ENCODE measurements at places on chromosomes 6 and 20.
A peak's percentile ranks its signal among the peaks of the same experiment; 100 is the strongest.

DNA sequence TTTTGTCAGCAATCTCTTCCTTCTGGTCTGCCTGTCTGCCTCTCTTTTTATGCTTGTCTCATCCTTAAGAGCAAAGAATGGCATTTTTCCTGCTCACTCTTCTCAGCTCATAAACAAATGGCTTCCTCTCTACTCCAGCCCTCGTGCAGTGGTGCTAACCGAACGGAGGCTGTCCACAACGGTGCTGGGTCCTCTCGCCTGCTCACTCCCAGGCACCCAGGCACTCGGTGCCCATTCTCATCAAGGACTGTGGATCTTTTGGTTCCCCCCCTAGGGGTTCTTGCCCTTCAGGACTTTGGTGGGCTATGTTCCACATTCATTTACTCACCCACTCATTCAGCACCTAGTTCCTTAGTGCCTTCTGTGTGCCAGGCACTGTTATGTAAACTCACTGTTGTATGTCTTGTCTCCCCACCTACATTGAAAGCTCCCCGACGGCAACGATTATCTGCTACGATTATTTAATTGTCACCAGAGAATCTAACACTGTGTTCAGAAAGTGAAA is 113.9 kb downstream of the FYN start:
- no peak for DNase-seq

GRCh38 chr6:111642463-111643158 is 36.9 kb upstream of the TRAF3IP2 start:
- no peak for DNase-seq

GRCh38 chr6:90186637-90187371 is 109.8 kb downstream of the BACH2 start:
- DNase-seq: peak; percentile 67

- DNase-seq: no peak
Observed at GRCh38 chr20:16476032-16476431, 97.2 kb downstream of the KIF16B start.

GRCh38 chr20:50855498-50856474 is 60.9 kb downstream of the BCAS4 start:
- no peak for DNase-seq

DNA sequence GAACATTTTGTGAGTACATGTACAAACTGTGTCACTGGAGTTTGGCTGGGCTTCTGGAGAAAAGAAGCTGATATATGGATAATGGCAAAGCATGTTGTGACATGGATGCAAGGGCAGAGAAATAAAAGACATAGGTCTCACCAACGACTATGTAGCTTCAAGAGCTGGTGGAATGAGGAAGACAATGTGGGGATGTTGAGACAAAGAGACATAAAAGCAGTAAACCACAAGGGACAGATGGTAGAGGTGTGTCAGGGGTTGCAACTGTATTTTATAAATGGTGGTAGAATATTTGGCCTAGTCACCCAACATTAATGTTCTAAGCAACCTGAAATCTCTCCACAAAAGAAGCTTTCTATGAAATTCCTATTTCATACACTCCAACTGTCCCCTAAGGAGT is 199.0 kb downstream of the KCNQ5 start:
- DNase-seq: no peak

GRCh38 chr6:151292974-151293687 is 53.4 kb downstream of the AKAP12 start:
- no peak for DNase-seq

GRCh38 chr6:165135889-165136288 is 173.5 kb downstream of the C6orf118 start:
- no peak for DNase-seq

DNA sequence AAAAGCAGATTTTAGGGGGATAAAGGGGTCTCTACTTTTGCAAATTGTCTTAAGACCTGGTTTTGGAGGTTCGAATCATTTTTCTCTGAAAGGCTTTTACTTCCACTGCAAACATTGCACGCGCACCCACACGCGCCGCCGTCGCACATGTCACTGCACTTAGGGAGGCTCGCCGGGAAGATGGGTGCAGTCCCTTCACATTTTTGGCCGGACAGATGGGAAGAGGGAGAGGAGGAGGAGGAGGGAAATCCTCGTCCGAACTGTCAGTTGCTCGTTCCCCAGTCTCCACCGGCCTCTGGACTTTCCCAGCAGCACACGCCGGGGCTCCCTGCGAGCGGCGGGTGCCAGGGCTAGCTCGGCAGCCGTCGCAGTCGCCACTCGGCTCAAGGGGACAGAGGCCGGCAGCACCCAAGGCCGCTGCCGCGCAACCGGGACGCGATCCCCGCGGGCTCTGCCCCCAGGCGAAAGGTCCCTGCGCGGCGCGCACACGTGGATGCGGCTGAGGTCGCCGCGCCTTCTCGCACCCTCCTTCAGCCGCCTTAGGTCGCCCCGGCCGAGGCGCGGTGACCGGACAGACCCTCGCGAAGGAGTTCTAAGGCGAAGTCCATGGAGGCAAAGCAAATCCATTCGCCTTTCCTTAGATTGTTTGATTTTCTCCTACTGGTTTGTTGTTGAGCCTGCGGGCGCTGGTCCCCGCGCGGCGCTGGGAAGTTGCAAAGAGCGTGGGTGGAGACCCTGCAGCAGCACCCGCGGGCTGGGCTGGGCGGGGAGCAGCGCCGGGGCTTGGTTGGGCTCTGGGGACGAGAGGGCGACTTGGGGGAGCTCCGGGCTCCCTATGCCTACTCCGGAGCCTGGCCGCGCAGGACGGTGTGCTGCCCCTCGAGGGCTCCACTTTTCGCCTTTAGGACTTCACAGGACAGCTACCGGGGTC is 1.2 kb downstream of the MYB start:
- peak; percentile 64 for DNase-seq

DNA sequence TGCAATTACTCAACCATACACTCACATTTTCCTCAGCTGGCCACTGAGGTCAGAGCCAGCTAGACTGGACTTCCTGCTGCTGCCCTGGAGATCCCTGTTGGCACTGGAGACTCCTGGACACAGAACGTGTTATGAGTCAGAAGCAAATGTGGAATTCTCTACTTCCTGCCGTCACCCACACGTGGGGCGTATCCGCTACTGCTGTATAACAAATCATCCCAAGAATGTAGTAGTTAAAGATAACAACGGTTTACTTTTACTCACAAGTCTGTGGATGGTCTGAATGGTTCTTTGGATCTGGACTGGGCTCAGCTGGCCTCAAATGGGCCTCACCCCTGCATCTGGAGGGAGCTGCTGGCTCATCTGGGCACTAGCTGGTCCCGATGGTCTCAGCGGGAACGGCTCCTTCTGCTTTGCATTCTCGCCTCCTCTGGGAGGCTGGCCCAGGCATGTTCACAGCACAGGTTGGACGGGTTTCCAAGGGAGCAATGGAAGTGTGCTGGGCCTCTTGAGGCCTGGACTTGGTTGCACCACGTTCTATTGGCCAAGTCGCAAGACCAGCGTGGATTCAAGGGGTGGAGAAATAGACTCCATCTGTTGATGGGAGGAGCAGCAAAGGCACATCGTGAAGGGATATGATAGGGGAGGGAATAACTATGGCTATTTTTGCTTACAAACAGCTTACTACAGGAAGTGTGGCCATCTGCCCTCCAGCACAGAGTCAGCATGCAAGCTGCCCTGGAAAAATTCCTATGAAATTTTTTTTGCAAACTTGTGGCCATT is 118.5 kb downstream of the SNX5 start:
- DNase-seq: no peak

- DNase-seq: no peak
Observed at GRCh38 chr6:68054756-68055155, 580.3 kb upstream of the ADGRB3 start.

DNA sequence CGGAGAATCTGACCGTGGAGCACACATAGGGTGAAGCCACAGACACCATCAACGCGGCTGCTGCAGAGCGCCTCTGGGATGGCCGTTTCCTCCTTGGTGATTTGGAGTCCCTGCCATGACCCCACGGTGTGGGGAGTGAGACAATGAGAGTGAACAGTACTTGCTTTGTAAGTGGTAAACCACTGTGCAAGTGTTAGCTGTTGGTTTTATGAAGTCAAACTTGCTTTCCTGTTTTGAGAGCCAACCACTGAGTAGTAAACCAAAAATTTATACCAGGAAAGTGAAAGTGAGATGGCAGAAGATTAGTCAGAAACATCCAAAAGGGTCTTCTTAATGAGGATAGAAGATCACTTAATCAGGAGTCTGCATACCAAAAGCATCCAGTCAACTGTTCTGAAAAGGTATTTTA is 160.7 kb downstream of the FOXC1 start:
- DNase-seq: peak; percentile 4

DNA sequence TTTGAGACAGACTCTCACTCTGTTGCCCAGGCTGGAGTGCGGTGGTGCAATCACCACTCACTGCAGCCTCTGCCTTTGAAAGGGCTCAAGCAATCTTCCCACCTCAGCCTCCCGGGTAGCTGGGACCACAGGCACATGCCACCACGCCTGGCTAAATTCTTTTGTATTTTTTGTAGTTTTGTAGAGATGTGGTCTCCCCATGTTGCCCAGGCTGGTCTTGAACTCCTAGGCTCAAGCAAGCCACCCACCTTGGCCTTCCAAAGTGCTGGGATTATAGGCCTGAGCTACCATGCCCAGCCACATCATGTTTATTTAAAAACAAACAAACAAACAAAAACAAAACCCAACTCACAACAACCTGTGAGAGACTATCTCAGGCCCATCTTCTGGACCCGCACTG is 29.7 kb upstream of the APCDD1L start:
- DNase-seq: no peak

DNA sequence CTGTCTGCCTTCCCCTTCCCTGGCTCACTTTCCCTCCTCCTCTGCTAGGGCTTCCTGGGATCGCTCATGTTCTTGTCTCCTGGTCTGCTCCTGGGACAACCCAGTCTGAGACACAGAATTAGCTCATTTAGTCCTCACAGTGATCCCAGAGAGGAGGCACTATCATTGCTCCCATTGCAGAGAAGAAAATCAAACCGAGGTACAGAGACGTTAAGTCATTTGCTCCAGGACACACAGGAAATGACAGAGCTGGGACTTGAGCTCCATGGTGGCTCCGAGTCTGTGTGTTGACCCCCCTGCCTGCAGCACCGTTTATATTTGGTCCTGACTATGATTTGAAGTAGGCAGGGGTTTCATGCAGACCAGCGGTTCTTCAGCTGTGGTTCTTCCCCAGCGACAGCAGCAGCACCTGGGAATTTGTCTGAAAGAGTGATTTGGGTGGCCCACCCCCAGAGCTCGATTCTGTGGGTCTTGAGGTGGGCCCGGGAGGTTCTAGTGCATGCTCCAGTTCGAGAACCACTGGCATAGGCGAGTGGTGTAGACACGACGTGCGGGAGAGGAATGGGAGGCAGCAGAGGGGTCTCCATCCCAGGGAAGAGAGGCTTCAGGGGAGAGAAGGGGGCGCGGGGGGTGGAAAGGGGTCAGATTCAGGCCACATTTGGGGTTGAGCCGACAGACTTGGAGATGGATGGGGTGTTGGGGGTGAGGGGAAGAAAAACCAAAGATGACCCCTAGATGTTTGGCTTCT is 24.7 kb downstream of the PCK1 start:
- no peak for DNase-seq

- DNase-seq: no peak
Observed at GRCh38 chr6:93423542-93423941, 4.2 kb upstream of the EPHA7 start.

- no peak for DNase-seq
Observed at GRCh38 chr6:73017476-73017875, 207.8 kb downstream of the KHDC1L start.

GRCh38 chr20:34250005-34250404 is 8.8 kb downstream of the ASIP start:
- DNase-seq: no peak

GRCh38 chr6:51027283-51028065 is 208.8 kb downstream of the TFAP2B start:
- no peak for DNase-seq

DNA sequence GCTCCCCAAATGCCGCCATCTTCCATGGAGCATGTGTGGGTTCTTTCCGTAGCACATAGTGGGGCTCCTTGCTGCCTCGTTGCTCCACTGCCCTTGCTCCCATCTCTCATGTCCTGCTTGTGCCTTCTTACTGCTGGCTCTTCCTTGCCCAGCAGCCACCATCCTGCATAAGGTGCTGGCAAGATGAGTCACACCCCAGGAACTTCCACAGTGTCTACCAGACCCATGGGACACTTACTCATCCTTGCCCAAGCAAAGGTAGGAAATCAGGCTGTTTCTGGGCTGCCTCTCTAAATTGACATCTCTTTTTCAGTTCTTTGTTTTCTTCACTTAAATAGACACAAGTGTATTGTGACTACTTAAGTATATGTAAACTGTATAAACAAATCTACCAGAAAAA is 39.4 kb upstream of the RGS17 start:
- no peak for DNase-seq

GRCh38 chr20:19756761-19757486 is 1.1 kb upstream of the RIN2 start:
- DNase-seq: no peak

DNA sequence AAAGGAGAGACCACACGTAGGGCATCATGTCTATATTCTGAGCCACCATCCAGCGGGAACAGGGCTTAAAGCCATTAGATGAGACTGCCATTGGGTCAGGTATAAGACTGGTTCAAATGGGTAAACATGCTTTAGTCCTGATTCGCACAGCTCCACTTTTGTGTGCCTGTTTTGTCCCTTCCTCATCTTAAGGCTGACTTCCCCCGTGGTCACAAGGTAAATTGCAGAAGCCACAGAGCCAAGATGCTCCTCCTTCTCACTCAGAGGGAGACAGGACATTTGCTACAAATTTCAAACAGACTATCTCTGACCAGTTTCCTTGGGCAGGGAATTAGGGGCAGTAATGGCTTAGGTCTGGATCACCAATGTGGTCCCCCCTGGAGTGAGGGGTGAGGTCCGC is 11.4 kb upstream of the IFNGR1 start:
- DNase-seq: no peak

- peak; percentile 70 for DNase-seq
Observed at GRCh38 chr20:51481341-51481914, 61.1 kb downstream of the NFATC2 start.

GRCh38 chr20:17699931-17700351 is at the start of gene BANF2:
BANF2 (plus strand) TSS chr20:17699966; CDS start chr20:17725026, 25,060 bp downstream.
- no peak for DNase-seq

Data from CD4-positive, alpha-beta T cell (primary cell).